ENCODE measurements at places on chromosomes 7 and 10. TPM values are rescaled to one million over a fixed set of nuclear protein-coding genes. Genes with fewer than 3 reads are reported as not detected.

The OLAH gene
- polyA plus RNA-seq: not detected

DNA sequence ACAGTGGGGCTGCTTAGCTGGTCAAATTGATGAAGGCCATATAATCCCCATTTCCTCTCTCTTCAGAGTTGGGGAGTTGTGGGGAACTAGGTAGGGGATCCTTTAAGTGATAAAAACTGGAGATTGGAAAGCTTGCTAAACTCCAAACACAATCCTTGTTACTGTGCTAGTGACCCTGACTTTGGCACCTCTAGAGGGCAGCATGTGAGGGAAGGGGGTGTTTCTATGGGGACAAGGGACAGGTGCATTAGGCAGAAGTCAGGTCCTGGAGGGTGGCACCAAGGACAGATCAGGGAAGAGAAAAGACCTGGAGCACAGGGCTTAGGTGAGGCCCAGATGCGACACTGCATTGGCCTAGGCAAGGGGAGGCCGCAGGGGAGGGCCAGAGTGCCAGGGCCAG lies 66.9 kb downstream of the CDHR3 start:
- H3K27ac ChIP-seq: no peak overlapping the region
- H3K4me3 ChIP-seq: no peak overlapping the region
- no peak for DNase-seq
- H3K4me1 ChIP-seq: no peaks in the 10 kb centered on the region
- H3K27me3 ChIP-seq: 0 out of 2 replicates have a peak, but pooled peaks cover 6% of the 10 kb centered on the region

DNA sequence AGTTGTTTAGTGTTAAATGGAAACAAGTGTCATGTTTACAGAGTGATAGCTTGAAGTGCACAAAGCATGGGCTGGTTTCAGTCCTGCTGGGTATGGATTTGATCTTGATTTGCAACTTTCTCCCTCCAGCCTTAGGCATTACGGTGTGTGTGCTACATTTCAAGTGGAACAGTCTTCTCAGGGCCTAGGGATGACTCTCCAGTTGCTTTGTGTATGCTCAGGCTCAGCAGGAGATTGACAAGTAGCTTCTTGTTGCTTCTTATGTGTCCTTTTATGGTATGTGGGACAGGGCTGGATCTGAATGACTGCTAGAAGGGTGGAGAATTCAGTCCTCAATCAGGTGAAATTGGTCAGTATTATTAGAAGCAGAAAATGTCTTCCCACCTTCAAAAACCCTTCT lies 51.3 kb upstream of the PLEKHA1 start:
- no peak for DNase-seq
- no peak overlapping the region for H3K4me3 ChIP-seq
- H3K27me3 ChIP-seq: no peaks in the 10 kb centered on the region
- no peaks in the 10 kb centered on the region for H3K4me1 ChIP-seq

- H3K4me1 ChIP-seq: no peaks in the 10 kb centered on the region
- no peaks in the 10 kb centered on the region for H3K36me3 ChIP-seq
- no peaks in the 10 kb centered on the region for H3K27me3 ChIP-seq
- no peak overlapping the region for H3K27ac ChIP-seq
- no peak overlapping the region for H3K4me3 ChIP-seq
- no peak for DNase-seq
Measured at GRCh38 chr7:127287133-127287532, 34.4 kb upstream of the GRM8 start.

DNA sequence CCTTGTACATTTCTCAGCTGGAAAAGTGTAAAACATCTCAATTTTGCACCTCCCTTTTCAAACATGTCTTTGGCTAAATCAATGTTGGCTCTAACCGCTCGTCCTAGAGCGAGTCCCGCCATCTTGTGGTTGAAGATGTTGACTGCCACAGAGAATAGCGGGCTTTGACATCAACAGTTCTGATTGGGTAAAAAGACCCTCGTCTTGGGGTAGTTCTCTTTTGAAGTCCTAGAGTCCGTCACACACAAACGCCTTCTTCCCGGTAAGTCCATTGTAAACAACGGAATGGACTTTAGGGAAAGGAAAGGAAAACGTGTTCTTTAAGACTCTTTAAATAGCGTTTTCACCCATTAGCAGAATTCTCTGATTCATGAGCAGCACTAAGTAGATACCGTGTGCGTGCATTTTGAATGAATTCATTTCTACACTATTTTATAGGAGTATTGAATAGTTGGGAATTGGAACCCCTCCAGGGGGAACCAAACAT lies 452 bp upstream of the RPP30 start:
- H3K27ac ChIP-seq: peak overlapping the region; percentile 60
- H3K36me3 ChIP-seq: peaks cover 8% of the 10 kb centered on the region
- no peaks in the 10 kb centered on the region for H3K27me3 ChIP-seq
- H3K4me1 ChIP-seq: peaks cover 5% of the 10 kb centered on the region

GRCh38 chr10:11167233-11167966 lies 149.7 kb downstream of the CELF2 start:
- H3K27ac ChIP-seq: no peak overlapping the region
- H3K4me3 ChIP-seq: no peak overlapping the region
- peaks cover 9% of the 10 kb centered on the region for H3K4me1 ChIP-seq
- no peak for DNase-seq
- H3K36me3 ChIP-seq: no peaks in the 10 kb centered on the region
- H3K27me3 ChIP-seq: no peaks in the 10 kb centered on the region

GRCh38 chr10:103854265-103854685 lies 1.1 kb downstream of the SH3PXD2A start:
- no peaks in the 10 kb centered on the region for H3K27me3 ChIP-seq
- peaks cover 51% of the 10 kb centered on the region for H3K4me1 ChIP-seq
- no peaks in the 10 kb centered on the region for H3K36me3 ChIP-seq
- H3K4me3 ChIP-seq: peak overlapping the region; percentile 82
- no peak for DNase-seq
- peak overlapping the region; percentile 55 for H3K27ac ChIP-seq

DNA sequence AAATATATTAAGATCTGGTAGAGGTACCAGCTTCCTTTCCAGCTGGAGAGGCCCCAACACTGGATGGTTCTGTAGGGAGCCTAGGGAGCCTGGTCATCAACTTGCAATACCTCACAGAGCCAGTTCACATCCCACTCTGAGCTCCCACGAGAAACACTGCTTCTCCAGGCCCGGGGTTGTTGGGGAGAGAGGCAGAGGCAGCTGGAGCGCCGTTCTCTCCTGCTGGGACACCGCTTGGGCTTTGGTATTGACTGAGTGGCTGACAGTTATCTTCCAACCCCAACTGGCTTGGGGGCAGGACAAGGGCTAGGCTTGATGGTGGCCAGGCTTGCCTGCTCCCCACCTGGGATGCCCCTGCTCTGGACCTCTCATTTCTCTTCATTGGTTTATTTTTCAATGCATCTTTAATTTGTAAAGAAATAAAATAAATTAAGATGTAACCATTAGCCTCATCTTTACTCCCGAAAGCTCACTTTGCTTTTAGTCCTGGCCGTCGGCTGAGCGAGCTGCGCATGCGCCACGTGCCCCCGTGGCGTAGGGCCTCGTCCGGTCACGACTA lies 10.0 kb upstream of the CHCHD1 start:
- peak overlapping the region; percentile 98 for H3K27ac ChIP-seq
- H3K27me3 ChIP-seq: no peaks in the 10 kb centered on the region
- H3K36me3 ChIP-seq: peaks cover 51% of the 10 kb centered on the region
- DNase-seq: no peak
- H3K4me3 ChIP-seq: peak overlapping the region; percentile 88
- H3K4me1 ChIP-seq: peaks cover 16% of the 10 kb centered on the region

Measured in SK-N-SH (cell line).